Peyer's patch (tissue), 4 donors: ENCODE measurements at places on chromosomes 6 and 20. TPM values are rescaled to one million over a fixed set of nuclear protein-coding genes. Genes with fewer than 3 reads are reported as not detected.
A peak's percentile ranks its signal among the peaks of the same experiment; 100 is the strongest.

GRCh38 chr6:95848717-95849116 lies 167.1 kb upstream of the FUT9 start:
- no peaks in the 10 kb centered on the region for H3K27me3 ChIP-seq
- no peak for DNase-seq
- no peak overlapping the region for H3K27ac ChIP-seq
- H3K4me1 ChIP-seq: no peaks in the 10 kb centered on the region
- H3K4me3 ChIP-seq: no peak overlapping the region
- H3K36me3 ChIP-seq: no peaks in the 10 kb centered on the region

DNA sequence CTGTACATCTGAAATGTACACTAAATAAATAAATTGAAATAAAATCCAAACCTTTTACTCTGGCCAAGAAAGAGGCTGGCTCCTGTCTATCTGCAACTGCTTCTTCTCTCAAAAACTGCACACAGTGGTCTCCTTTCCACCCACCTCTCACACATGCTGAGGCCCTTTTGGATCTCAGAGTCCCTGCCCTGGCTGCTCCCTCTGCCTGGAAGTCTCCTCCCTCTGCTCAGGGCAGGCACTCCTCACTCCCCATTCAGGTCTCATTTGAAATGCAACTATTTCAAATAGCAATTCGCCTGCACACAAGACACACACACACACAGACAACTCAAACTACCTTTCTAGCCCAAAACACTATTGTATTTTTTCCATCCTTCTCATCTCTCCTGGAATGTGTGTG lies 348.8 kb downstream of the PKHD1 start:
- no peak overlapping the region for H3K27ac ChIP-seq
- H3K27me3 ChIP-seq: no peaks in the 10 kb centered on the region
- no peaks in the 10 kb centered on the region for H3K36me3 ChIP-seq
- H3K4me3 ChIP-seq: no peak overlapping the region
- no peak for DNase-seq

DNA sequence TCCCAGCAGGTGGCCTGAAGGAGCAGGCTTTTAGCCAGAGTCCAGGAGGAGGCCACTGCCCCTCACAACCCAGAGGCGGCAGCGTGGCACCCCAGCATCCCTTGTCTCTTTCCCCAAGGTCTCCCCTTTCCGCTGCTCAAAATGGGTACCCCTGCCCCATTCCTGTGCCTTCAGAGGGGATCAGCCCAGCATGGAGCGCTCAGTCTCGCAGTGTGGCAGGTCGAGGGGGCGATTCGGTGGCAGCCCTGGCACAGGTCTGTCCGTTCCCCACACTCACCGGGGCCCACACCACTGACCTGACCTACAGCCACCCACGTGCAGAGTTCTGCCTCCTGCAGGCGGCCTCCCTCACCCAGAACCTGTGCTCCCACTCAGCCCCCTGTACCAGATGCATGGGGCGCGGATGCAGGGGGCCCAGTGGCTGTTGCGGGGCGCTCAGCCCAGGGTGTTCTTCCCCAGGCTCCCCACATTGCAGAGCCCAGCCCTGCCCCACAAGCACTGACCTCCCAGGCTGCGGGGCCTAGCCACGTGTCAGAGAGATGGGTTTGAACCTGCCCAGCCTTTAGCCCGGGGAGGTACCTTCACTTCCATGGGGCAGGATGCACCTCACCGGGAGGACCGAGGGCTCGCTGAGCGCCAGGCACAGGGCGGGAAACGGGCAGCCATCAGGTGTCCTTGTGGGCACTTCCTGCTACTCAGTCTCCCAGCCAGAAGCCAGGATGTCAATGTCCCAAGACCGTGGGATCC lies 41.8 kb downstream of the DSTN start:
- no peak overlapping the region for H3K4me3 ChIP-seq
- peak; percentile 59 for DNase-seq
- H3K27me3 ChIP-seq: no peaks in the 10 kb centered on the region
- peak overlapping the region; percentile 65 for H3K27ac ChIP-seq

The TFAP2D gene
- total RNA-seq: not detected

The PSORS1C2 gene
- not detected for total RNA-seq

DNA sequence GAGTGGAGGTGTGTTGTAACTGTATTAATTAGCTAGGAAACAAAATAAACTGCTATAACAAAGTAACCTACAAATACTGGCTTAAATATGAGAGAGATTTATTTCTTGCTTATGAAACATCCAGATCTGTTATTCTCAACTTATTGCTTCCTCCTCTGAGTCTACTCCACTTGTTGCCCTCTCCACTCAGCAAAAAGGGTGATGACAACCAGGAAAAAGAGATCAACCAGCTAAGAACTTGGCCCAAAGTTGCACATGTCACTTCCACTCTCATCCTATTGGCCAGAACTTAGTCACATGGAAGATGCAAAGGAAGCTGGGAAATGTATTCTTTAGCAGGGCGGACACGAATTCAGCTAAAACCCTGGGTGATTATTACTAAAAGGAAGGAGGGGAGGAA lies 5.2 kb upstream of the TP53RK start:
- no peaks in the 10 kb centered on the region for H3K36me3 ChIP-seq
- DNase-seq: no peak
- H3K4me3 ChIP-seq: no peak overlapping the region
- H3K27me3 ChIP-seq: no peaks in the 10 kb centered on the region
- no peaks in the 10 kb centered on the region for H3K4me1 ChIP-seq

The MPIG6B gene
- not detected for total RNA-seq

GRCh38 chr6:21257125-21257524 lies 336.4 kb upstream of the SOX4 start:
- no peak overlapping the region for H3K4me3 ChIP-seq
- no peak for DNase-seq
- H3K27me3 ChIP-seq: no peaks in the 10 kb centered on the region
- no peaks in the 10 kb centered on the region for H3K36me3 ChIP-seq
- no peaks in the 10 kb centered on the region for H3K4me1 ChIP-seq

DNA sequence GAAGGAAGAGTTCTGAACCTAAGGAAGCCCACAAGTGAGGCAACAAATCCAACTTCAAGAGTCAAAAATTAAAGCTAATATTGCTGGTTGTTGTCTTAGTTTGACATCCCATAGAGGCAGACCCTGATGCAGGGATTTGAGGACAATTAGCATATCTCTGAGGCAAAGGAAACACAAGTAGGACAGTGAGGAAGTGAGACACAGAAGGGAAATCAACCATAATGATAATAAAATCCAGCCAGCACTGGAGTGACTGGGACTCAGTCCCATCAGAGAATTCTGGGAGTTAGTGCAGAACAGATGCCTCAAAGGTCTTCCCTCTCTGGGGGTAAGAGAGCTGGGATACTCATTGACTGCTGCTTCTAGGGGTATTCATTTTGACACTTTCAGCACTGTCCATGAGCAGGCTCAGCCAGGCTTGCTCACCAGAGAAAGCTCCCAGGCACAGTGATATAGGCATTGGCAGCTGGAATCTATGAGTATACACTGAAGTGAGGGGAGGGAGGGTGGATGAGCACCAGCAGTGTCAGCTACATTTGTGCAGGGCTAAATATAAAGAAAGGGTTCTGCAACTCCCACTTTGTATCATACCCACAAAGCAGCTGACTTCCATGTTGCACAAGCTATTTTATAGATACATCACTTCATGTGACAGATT lies 43.4 kb upstream of the SPTLC3 start:
- no peaks in the 10 kb centered on the region for H3K4me1 ChIP-seq
- no peaks in the 10 kb centered on the region for H3K27me3 ChIP-seq
- H3K27ac ChIP-seq: no peak overlapping the region
- no peak overlapping the region for H3K4me3 ChIP-seq

GRCh38 chr6:14726816-14727493 lies 518.9 kb upstream of the JARID2 start:
- no peak for DNase-seq
- no peak overlapping the region for H3K4me3 ChIP-seq
- no peaks in the 10 kb centered on the region for H3K36me3 ChIP-seq
- H3K27ac ChIP-seq: no peak overlapping the region

DNA sequence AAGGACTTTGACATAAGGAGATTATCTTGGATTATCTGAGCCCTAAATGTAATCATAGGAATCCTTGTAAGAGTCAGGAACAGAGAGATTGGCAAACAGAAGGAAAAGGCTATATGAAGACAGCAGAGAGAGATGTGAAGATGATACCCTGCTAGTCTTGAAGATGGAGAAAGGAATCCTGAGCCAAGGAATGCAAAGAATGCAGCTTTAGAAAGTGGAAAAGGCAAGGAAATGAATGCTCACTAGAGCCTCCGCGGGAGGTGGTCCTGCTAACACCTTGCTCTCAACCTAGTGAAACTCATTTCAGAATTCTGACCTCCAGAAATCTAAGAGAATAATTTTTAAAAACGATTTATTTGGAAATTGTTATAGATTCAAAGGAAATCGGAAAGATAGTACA lies 117.1 kb downstream of the TBXT start:
- no peak for DNase-seq
- H3K36me3 ChIP-seq: no peaks in the 10 kb centered on the region
- H3K4me3 ChIP-seq: no peak overlapping the region
- H3K4me1 ChIP-seq: no peaks in the 10 kb centered on the region
- H3K27me3 ChIP-seq: no peaks in the 10 kb centered on the region

- H3K4me1 ChIP-seq: peaks cover under 1% of the 10 kb centered on the region
- H3K36me3 ChIP-seq: no peaks in the 10 kb centered on the region
- no peaks in the 10 kb centered on the region for H3K27me3 ChIP-seq
- no peak overlapping the region for H3K27ac ChIP-seq
- H3K4me3 ChIP-seq: no peak overlapping the region
- no peak for DNase-seq
Observed at GRCh38 chr6:33243476-33243875, 28.2 kb downstream of the VPS52 start.

GRCh38 chr20:51487565-51488268 lies 54.8 kb downstream of the NFATC2 start:
- H3K4me1 ChIP-seq: peaks cover 9% of the 10 kb centered on the region
- no peak for DNase-seq
- H3K4me3 ChIP-seq: no peak overlapping the region
- no peaks in the 10 kb centered on the region for H3K36me3 ChIP-seq

- no peak for DNase-seq
- no peak overlapping the region for H3K27ac ChIP-seq
- H3K4me1 ChIP-seq: no peaks in the 10 kb centered on the region
Observed at GRCh38 chr6:53691252-53691651, 25.7 kb upstream of the KLHL31 start.

DNA sequence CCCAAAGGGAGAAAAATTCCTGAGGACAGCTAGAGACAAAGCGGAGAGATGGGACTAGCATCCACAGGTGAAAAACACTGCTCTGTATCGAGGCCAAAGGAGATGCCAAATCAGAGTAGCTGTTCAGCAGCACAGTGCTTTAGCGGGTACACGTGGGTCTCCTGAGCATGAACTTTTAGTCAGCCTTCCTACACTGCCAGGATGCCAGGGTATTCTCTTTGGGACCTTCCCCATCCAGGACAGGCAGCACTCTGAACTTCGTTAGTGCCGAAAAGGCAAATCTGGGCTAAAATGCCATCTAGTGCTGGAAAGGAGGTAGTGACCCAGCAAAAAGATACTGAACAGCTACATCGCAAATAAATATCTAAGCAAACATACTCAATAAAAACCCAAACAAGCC lies 64.9 kb downstream of the C6orf58 start:
- no peaks in the 10 kb centered on the region for H3K36me3 ChIP-seq
- no peaks in the 10 kb centered on the region for H3K27me3 ChIP-seq
- H3K4me3 ChIP-seq: no peak overlapping the region
- H3K4me1 ChIP-seq: no peaks in the 10 kb centered on the region
- no peak for DNase-seq
- no peak overlapping the region for H3K27ac ChIP-seq

The TMEM244 gene
- not detected for total RNA-seq

DNA sequence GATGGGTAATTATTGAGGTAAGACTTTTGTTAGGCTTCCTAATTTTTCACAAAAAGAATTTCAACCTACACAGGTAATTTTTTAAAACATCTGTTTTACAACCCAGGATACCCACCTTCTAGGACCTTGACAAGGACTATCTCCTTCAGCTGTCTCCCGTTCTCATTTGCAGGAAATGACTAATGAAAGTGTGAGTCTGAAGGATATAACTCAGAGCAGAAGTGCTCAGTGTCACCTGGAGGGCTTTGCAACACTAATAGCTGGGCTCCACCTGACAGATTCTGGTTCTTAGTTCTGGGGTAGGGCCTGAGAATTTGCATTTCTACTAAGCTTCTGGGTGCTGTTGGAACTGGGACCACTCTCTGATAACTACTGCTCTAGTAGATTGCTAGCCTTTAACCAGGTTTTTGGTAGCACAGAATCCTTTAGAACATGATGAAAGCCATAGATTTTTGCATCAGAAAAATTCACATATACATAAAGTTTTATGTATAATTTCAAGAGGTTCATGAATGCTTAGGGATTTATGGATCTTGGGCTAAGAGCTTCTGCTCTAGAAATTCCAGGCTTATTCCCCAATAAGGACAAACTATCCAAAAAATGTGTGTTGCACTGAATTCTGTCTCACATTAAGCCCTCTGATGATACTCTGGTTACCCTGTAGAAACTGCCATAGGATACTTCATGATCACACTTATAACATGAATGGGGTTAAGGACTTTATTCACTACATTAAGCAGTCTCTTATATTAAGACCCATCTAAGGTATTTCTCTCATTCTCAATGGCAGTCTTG lies 30.3 kb downstream of the AK9 start:
- no peaks in the 10 kb centered on the region for H3K4me1 ChIP-seq
- no peaks in the 10 kb centered on the region for H3K27me3 ChIP-seq
- H3K27ac ChIP-seq: no peak overlapping the region

The TINAG gene
- total RNA-seq: 79.2 TPM

The PNLDC1 gene
- not detected for total RNA-seq

DNA sequence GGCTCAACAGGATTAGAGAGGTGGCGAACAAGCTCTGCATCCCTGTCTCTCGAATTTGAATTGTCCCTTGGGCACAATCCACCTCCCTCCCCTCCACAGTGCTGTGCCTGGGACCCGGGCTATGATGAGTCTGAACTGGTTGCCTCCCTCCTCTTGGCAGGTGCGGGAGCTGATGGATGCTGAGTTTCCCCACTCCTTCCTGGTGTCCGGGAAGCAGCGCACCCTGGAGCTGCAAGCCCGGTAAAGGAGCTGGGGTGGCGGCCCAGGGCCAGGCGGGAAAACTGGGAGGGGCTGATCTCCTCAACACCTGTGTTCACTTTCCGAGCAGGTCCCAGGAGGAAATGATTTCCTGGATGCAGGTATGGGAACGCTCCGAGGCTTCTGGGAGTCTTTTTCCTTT lies 14.9 kb downstream of the FGD2 start:
- peaks cover 10% of the 10 kb centered on the region for H3K4me1 ChIP-seq
- DNase-seq: peak; percentile 72
- H3K27me3 ChIP-seq: no peaks in the 10 kb centered on the region
- H3K4me3 ChIP-seq: no peak overlapping the region
- H3K27ac ChIP-seq: no peak overlapping the region
